ENCODE measurements at places on chromosomes 4 and X.

DNA sequence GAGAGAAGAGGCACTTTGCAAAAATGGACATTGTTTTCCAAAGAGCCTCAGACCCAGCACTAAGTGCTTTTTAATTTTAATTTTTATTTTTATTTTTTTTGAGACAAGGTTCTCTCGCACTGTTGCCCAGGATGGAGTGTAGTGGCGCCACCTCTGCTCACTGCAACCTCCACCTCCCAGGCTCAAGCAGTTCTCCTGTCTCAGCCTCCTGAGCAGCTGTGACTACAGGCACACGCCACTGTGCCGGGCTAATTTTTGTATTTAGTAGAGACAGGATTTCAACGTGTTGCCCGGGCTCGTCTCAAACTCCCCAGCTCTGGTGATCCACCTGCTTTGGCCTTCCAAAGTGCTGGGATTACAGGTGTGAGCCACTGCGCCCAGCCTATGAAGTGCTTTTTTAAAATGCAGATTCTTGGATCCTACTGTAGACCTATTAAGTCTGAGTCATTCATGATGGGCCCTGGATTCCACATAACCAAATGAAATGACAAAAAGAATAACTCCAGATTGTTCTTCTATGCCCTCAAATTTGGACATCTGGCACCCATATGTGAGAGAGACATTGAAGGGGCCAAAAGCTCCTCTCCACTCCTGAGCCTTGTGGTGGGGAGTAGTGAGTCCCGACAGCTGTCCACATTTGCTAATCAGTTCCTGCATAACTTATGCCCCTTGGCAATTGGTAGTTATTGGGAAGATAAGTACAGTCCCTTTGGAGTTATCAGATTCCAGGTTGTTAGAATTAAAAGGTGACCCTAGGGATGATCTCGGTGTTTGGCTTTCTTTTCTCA is 3.6 kb downstream of the NOCT start:
- no peak for DNase-seq

GRCh38 chrX:115948018-115948923 is 222.3 kb upstream of the AGTR2 start:
- no peak for DNase-seq

GRCh38 chrX:95248386-95248785 is 1436.3 kb upstream of the DIAPH2 start:
- DNase-seq = no peak

GRCh38 chr4:148025981-148026380 is 294.1 kb downstream of the ARHGAP10 start:
- DNase-seq = no peak

GRCh38 chrX:153732401-153732800 is 7.7 kb downstream of the ABCD1 start:
- DNase-seq = no peak

GRCh38 chr4:8330821-8331574 is 61.4 kb downstream of the HTRA3 start:
- peak; percentile 65 for DNase-seq

DNA sequence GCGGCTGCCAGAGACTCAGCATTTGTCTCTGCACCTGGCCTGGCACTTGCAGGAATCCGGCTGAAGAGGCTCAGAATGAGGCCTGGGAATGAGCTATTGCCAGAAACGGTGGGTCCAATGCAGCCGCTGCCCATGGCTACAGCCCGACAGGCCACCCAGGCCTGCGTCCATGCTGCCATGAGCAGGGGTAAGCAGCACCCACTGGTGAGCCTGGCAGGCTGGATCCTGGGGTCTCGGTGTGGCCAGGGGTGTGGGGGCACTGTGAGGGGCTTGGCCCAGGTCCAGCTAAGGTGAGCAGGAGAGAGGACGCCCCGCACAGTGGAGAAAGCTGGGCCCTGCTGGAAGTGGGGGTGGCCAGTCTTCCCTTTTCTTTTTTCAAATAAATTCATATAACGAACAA is 60.3 kb upstream of the MXD4 start:
- DNase-seq = peak; percentile 50

DNA sequence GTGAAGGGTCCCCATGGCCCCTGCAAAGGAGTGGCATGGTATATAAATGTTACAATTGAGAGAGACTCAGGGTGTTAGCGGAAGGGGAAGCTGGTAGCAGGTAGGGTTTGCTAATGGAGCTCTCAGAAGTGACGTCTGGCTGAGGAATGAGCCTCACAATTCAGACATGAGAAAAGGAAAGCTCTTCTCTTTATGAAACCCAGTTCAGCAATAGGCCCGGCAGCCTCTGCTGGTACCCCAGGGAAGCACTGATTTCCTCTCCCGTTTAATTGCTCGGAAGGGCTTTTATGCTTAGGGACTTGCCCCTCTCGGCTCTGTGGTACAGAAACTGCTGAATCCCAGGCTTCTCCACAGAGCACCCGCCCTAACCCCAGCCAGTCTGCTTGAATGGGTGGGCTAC is 19.4 kb upstream of the AFAP1 start:
- no peak for DNase-seq

DNA sequence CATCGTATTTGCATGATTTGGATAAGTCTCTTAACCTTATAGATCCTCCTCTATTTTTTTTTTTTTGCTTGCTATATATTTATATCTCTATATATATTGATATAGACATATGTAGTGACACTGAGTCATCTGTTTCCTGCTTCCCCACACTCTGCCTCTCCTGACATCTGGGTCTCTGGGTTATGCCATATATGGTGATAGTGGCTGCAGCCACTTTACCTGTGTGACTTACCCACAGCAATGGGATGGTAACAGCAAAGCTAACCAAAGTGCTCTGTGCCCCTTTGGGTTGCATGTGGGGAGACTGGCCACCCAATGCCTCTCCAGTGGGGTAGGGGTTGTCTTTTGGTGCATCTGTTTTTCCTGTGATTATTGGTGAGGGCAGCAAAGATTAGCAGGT is 14.5 kb downstream of the CMC4 start:
- no peak for DNase-seq

- no peak for DNase-seq
Measured at GRCh38 chr4:173503330-173504180, 26.5 kb downstream of the HAND2 start.
